Effector CD8-positive, alpha-beta T cell (primary cell): ENCODE measurements at places on chromosomes 2 and 18.

DNA sequence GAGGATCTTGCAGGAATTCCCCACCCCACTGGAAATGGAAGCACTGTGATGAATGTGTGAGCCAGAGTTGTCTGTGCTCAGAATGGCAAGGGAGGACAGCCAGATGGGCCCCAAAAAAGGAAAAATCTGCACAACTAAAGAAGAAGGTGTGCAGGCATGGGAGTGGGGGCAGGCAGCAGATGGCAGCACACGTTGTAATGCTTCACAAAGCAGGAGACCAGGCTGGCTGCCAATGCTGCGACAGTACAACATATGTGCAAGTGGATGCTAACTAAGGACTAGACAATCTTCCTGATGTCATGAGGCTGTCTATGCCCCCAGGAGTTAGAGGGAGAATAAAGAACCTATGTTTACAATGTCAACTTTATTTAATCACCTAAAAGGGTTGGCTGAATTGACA, 27.2 kb downstream of the ST6GAL2 start:
- DNase-seq = no peak

DNA sequence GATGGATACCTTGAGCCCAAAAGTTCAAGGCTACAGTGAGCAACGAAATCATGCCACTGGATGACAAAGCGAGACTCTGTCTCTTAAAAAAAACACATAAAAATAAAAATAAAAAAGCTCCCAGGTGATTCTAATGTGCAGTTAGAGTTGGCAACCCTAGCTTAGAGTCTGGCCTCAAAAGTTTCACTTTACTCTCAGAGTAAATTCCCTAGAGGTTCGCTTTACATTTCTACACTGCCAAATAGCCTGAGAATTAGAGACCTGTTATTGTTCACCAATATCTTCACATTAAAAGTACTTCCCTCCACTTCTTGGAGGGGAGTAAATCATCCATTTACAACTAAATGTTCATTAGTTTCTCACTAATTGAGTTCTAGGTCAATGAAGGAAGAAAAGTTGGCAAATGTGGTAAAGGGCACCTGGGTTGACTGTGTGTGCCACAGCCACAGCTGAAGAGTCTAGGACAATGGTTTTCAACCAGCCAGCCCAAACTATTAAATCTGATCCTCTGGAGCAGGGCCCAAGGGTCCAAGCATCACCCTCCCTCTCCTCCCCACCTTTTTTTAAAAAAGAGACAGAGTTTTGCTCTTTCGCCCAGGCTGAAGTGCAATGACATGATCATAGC, 15.2 kb upstream of the TMEM37 start:
- no peak for DNase-seq

DNA sequence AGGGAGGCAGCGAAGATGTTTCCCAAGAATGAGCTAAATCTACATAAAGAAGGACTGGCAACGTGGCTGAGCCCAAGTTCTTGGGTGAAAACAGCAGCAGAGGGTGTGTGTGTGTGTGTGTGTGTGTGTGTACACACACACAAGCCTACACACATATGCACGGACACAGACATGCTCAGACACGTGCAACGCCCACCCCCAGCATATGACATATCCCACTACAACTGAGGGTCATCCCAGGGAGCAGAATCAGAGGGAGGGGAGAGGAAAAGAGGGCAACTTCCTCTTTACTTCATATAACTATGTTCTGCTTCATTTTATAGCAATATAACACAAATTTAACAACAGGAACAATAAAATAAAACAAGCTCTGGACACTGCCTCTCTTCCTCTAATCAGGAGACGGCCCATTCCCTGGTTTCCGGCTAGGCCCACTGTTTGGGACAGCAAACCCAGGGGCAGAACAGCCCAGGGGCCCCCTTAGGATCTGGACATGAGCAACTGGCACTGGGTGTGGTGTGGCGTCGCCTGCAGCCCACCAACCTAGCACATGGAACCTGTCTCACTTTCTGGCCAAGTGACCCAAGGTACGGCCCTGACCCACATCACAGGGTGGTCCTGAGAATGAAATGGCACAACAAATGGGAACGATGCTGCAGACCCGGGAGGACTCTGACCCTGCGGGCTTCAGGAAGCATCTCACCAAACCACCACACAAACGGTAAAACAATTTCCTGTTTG, 25.0 kb downstream of the FAM178B start:
- no peak for DNase-seq

- DNase-seq = no peak
Observed at GRCh38 chr18:23330423-23330822, 122.7 kb upstream of the RIOK3 start.

GRCh38 chr2:46297546-46298271, 502 bp downstream of the EPAS1 start:
- peak; percentile 60 for DNase-seq
